GM13977 (cell line): ENCODE measurements at places on chromosomes 3 and 15.

DNA sequence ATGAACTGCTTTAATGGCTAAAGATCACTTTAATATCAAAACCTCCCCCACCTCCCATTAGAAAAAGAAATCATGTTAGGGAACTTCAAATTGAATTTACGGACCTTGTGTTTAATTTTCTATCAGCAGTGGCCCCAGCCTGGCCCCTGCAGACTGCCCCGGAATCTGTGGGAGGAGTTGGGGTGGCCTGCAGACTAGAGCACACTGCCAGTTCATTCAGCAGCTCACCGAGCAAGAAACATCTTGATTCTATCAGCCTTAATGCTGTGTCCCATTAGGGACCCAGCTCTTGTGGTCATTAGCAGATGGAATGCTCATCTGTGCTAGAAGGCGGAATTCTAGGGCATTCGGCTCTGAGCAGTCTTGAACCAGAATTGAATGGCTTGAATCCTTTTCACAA is 54.2 kb downstream of the FLNB start:
- DNase-seq: no peak

- DNase-seq: no peak
Observed at GRCh38 chr3:12388185-12388584, 96.1 kb upstream of the TSEN2 start.

DNA sequence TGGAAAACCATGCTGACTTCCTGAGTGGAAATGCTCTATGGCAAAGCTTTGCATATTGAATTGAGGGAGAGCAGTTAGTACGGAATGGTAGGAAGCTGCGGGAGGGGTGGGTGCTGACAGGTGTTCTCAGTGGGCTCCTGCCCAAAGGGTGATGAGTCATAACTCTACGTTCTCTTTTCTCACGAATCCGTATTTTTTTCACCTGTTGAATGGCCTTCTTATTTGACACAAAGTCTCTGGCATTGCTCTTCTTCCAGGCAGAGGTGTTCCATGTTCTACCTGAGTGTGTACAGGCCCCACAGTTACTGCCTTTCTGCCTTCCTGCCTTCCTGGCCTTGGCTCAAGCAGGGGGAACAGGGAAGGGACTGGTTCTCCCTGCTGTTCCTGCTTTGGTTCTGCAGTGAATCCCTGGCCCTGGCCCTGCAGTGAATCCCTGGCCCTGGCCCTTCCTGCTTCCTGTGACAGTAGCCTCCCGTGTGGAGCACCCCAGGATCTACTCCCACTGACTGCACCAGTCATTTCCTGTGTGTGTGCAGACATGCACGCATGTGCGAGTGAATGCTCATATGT is 31.9 kb downstream of the TRAK1 start:
- DNase-seq: peak; percentile 38

GRCh38 chr15:91113030-91113429 is 13.0 kb downstream of the SV2B start:
- no peak for DNase-seq

- no peak for DNase-seq
Observed at GRCh38 chr15:63345391-63345752, 36.3 kb downstream of the CA12 start.

GRCh38 chr3:194931865-194932264 is 246.2 kb downstream of the FAM43A start:
- DNase-seq: no peak

- DNase-seq: no peak
Observed at GRCh38 chr3:4309491-4310128, 6.4 kb downstream of the SETMAR start.

GRCh38 chr15:72562878-72563277 is 88.7 kb downstream of the ARIH1 start:
- no peak for DNase-seq

GRCh38 chr3:61910732-61911131 is 349.4 kb downstream of the PTPRG start:
- DNase-seq: no peak

DNA sequence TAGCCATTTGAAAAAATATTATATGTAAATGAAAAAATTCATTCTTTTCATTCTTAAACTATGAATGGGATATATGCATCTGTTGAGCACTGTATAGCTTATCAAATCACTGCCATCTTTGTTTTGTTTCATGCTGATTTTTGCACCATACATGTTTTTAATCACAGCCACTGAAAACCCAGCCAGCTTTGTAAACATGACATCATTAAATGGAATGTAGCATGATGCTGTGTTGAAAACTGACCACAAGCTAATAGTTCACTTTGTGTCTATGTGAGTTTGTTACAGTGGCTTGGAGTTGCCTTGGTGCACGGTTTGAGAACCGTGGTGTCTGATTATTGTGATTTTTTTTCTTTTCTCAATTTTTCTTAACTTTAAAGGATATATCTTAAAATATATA is 75.7 kb downstream of the GMPS start:
- DNase-seq: no peak

DNA sequence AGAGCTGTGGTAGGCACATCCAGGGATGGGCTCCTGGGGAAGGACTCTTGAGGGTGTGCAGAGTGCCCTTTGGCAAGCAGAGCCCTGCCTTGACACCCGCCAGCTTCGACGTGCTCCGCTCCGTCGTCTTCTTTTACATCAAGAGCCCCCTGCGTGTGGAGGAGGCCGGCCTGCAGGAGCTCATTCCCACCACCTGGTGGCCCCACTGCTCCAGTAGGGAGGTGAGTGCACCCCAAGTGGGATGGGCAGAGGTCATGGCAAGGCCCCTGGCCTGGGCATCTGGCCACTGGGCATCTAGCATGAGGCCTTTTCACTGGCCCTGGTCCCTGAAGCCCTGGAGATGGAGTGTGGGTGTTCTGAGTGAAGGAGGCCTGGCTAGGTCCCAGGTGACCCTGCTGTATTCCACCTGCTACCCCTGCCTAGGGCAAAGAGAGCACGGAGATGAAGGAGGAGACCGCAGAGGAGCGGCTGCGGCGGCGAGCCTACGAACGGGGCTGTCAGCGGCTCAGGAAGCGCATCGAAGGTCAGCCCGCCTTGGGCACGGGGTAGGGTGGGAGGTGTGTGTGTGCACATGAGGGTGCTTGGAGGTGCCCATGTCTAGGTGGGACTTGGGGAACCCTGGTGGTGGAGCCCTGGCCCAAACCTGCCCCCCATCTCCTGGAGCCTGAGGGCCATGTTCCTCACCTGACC is 12.2 kb downstream of the RNF123 start:
- DNase-seq: no peak

DNA sequence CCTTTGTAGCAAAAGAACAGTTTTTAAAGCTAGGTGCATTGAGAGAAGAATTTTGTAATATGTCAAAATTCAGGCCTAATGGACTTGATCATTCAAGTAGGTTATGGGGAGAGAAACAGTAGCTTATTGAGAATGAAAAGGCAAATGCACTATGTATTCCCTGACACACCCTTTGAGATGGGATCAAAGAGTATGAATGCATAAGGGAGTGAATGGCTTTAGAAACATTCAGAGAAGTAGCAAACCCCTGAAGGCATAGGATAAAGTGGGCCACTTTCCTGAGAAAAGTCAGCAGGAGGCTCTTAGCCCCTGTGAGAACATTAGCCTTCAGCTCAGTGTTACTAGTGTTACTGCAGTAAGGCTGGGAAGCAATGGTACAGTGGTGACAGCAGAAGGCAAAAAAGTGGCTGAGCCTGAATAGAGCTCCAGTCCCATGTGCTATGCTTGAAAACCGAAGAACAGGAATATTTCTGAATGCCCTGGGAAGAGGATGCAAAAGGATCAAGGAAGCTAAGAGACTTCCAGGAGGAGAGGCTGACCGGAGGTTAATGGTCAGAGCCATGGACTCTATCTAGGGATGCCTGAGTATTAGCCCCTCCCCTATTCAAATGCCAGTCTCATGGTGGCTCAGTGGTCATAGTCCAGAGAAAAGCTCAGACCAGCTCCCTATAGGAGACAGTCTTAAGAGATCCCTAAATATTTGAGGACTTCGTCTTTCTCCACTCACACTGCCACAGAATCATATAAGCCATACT is 218.2 kb upstream of the SGO1 start:
- DNase-seq: no peak

- no peak for DNase-seq
Observed at GRCh38 chr3:39513791-39514369, 46.4 kb downstream of the MOBP start.

GRCh38 chr3:150848864-150849263 is 56.4 kb downstream of the MINDY4B start:
- no peak for DNase-seq

- no peak for DNase-seq
Observed at GRCh38 chr3:191499307-191500080, 38.5 kb downstream of the PYDC2 start.

DNA sequence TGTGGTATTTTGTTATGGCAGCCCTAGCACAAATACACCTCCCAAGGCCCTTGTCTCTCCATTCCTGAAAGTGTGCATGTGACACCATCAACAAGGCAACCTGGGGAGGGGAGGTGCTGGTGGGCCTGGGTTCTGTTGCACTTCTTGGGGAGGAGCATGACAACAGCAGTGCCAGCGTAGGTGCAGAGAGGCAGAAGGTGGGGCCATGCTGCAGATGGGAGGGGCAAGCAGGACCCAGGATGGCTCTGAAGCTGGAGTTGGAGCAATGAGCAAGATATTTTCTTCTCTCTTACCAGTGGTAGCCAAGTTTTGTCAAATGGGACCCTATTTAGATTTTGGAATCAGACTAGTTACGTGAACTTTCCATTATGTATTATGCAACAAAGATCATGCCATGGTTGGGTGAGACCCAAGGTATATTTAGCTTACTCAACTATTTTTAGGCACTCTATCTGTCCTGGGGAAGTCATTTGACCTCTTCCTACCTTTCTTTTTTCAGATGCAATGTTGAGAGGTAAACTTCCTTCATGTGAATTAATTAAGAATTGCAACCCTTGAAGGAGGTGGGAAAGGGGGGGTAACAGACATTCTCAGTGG is 3.4 kb downstream of the FYCO1 start:
- DNase-seq: no peak

DNA sequence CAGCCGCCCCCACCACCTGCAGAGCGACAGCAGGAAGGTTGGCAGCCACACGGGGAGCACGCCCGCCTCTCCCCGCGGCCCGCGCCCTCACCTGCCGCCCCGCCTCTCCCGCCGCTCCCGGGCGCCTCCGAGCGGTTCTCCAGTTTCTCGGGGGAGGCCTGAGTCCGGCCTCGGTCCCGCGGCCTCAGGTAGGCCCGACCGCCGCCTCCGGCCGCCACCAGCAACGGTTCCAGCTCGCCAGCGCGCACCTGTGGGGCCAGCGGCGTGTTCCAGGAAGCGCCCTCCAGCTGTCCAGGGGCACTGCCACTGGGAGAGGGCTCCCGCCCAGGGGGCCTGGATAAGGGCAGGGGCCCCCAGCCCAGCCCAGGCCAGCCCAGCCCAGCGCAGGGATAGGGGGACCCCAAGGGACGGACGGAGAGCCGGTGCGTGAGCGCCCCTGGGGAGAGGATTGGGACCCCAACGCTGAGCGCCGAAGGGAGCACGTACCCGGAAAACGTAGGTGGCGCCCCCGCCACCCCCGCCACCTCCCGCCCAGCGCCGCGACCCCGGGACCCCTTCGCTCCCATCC is 2.2 kb downstream of the LTK start:
- DNase-seq: no peak

DNA sequence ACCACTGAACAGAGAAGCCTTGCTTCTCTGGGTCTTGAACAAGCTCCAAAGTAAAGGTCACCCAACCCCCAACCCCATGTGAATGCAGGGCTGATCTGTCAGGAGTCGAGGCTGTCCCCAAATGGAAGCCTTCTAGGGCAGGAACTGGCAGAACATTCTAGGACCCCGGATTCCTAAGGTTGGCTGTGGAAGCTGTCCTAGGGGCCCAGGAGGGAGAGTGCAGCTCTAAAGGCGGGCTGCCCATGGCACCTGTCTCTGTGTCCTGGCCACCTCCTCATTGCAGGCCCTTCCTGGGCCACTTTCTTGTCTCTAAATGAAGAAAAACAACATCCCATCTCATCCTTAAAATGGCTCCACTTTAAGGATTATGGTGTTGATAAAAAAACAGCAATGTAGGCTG is 53.6 kb upstream of the SEC61A1 start:
- DNase-seq: no peak

- DNase-seq: no peak
Observed at GRCh38 chr3:126358038-126358815, 1.0 kb upstream of the KLF15 start.

- no peak for DNase-seq
Observed at GRCh38 chr3:30659270-30660130, 53.1 kb downstream of the TGFBR2 start.

DNA sequence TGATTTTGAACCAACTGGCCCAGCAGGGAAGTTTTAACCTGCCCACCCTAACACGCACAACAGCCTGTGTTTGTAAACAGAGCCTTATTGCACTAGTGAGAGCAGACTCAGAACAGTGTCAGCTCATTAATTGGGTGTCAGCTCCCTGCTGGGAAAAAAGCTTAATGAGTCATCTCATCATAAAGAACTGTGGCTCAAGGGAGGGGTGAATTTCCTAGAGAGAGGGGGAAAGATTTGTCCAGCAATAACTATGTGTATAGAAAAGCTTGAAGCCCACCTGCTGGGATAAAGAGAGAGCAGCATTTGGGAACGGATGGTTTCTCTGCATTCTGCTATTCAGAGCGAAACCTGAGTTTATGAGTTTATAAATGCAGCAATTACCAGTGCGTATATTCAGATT is 48.9 kb upstream of the GMNC start:
- no peak for DNase-seq

- no peak for DNase-seq
Observed at GRCh38 chr15:89043031-89044002, 44.9 kb upstream of the ABHD2 start.

DNA sequence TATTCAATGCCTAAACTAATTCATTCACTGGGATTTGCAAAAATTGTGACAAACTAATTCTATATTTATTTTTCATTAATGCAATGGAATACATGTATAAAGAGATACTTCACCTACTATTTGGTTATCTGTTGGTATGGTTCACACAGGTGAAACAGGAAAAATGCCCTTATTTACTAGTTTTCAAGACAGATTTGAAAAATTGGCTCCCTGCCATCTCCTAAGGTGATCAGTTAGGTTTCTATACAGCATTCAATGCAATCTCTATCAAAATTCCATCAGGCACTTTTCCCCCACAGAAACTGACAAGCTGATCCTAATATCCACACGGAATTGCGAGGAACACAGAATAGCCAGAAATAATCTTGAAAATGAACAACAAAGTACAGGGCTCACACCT is 101.1 kb downstream of the DLG1 start:
- no peak for DNase-seq
